Activated CD4-positive, CD25-positive, alpha-beta regulatory T cell treated with anti-CD3 and anti-CD28 coated beads, Interleukin-2, amount 50 U/mL, for 72 hours (primary cell): ENCODE measurements at places on chromosomes 3 and 15.

- no peak for DNase-seq
Observed at GRCh38 chr3:153087595-153088566, 74.1 kb upstream of the RAP2B start.

DNA sequence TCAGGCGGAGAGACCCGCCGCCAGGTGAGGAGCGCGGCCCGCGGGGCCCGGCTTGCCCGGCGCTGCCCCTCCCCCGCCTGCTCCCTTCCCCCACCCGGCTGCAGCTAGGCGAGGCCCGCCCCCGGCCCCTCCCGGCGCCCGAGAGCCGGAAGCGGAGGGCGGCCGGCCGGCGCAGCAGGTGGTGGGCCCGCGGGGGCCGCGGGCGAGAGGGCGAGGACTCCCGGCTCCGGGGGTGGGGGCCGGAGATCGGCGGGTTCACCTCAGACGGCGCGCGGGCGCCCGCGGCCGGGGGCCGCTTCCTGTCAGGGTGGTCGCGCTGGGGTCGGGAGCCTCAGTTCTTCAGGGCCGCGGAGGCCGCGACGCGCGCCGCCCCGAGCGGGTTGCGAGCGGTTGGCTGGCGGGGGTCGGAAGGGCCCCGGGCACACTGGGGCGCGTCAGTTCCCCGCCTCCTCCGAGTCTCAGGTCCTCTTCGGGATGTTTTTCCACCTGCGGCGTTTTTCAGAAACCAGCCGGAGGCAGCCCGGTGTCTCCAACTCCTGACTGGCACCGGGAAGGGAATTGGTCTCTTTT, 395 bp downstream of the ZFAND6 start:
- no peak for DNase-seq

DNA sequence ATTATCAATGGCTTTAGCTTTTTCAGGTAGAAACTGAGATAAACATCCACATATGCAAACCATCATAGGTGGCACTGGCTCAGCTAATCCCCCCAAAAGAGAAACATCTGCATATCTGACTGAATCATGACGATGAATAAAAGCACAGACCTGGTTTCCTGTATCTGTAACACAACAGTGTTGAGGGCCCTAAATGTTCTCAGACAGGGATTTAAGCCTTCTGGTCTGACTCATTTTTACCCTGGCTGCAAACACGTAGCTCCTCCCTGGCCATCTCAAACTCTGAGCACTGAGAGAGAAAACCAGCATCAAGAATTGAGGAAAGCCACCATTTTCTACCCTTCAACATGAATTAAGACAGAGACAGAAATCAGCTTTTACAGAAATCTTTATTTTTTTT, 35.2 kb downstream of the GLB1 start:
- no peak for DNase-seq

DNA sequence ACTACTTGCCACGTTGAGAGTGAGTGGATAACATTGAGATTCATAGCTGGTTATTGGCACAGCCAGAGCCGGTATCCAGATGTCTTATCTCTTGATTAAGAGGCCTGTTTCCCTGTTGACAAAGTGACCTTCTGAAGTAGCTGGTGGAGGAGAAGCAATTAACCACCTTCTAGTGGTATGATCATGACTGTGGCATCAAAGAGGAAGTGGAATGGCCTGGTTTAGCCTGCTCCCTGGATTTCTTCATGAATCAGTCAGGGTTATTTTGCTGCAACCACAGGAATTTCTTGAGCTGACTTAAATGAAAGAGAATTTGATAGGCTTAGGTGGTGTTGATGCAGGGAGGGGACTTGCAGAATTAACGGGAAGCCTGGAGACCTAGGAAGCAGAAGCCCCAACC, 398.3 kb downstream of the MFSD1 start:
- DNase-seq, result no peak

DNA sequence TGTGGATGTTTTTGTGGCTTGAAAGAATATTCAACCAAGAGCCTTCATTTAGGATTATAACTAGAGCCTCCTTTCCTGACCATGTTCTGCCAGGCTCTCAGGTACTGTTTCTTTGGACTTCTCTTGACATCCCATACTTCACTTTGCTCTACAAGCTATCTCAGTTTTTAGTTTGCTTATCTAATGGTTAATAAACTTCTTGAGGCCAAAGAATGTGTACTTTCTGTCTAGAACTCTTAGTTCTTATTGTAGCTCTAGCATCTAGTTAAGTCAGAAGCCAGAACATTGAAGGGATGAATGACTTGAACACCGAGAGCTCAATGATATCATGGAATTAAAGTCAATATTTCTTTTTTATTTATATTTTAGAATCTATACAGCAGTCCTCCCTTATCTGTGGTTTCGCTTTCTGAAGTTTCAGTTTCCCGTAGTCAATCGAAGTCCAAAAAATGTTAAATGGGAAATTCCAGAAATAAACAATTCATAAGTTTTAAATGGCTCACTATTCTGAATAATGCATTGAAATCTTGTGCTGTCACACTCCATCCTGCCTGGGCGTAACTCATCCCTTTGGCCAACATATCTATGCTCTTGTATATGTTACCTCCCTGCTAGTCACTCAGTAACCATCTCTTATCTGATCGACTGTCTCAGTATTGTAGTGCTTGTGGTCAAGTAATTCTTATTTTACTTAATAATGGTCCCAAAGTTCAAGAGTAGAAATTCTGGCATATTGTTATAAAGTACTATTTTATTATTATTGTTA, 368.6 kb upstream of the RBMS3 start:
- no peak for DNase-seq

- no peak for DNase-seq
Observed at GRCh38 chr15:68612979-68613740, 34.4 kb downstream of the CORO2B start.

DNA sequence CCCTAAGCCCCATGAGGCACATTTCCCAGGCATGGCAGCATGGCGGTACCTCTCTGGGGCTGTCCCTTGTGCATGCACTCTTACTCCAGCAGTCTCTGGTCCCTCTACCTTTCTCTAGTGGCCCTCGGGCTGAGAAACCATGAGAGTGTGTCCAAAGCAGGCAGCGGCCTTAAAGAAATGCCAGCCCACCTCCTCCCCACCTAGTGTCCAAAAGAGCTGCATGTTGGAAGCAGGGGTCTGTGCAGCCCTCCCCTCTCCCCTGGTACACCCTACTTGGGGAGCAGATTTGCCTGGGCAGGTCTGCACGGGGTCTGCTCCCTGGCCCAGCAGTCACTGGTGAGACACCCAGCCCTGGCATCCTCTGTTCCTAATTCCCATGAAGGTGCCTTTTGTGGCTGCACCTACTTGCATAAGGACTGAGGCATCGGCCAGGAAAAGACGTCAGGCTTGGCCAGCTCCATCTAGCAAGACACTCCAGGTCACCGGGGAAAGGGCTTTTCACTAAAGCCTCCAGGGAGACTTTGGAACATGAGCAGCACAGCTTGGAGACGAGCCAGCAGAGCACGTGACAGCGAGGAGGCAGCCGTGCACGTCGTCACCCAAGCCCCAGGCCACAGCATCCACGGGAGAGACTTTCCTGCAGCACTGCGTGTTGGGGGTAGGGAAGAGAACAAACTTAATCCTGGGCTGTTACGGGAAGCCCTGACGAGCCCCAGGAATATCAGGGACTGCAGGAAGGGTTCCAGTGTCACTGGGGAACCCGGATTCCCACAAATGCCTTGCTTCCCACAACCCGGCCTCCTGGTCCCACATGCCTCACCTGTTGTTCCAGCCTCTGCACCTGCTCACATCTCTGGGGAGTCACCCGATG, 38.8 kb downstream of the TM2D3 start:
- no peak for DNase-seq

DNA sequence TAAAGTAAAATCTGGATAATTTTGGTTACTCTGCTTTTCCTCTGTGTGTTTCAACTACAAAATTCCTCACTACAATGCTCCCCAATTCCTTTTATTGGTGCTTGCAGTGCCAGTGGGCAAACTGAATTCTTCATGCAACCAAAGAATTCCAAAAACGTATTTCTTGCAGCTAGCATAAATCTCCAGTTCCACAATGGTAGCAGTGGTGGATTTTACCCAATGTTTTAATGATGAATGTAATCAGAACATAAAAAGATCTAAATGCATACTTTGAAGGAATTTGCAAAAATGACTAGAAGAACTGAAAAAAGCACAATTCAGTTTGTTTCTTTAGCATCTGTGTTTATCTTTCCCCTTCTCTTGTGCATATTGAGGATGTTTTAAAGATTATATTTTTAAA, 359.6 kb upstream of the TPRG1 start:
- DNase-seq, result no peak

DNA sequence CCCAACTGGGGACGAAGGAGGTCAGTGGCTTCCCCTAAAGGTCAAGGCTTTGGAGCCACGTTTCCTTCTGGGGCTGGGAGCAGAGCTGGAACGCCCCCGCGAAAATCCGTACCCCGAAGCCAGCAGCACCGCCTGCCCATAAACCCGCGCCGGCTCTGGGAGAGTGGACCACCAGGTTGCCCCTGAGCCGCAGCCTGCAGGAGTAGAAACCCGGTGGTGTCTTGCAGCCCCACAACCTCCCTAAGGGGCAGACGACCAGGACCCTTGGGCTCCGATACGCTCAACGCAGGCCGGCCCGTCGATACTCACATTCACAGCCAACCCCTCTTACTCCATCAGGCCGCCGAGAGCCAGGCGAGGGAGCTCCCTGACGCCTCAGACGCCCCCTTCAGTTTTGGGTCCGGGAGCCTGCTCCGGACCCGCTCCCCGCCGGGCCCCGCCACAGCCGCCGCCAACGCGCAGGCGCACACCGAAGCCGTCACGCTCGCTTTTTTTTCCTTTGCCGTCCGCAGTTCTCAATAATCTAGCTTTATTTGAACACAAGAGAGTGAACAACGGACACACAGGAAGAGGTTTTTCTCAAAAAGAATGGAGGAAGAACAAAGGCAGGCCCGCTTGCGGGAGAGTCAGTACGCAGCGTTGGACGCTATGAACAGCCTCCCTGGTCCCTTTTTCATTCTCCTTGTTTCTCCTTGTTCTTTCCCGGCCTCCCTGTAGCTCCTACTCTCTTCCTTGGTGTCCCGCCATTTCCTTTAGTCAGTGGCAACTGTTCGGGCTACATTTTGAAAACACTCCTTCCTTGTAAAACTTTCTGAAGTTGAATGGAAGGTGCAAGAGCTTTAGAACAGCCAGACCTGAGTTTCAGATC, at the start of gene ZNF106:
ZNF106 (minus strand) TSS at position 471 of the 868 bp plus-strand sequence. CDS start 18,852 bp downstream, outside the sequence.
- DNase-seq, result peak; percentile 87
